Pancreas (tissue), 10 donors: ENCODE measurements at places on chromosomes 13 and 19.

DNA sequence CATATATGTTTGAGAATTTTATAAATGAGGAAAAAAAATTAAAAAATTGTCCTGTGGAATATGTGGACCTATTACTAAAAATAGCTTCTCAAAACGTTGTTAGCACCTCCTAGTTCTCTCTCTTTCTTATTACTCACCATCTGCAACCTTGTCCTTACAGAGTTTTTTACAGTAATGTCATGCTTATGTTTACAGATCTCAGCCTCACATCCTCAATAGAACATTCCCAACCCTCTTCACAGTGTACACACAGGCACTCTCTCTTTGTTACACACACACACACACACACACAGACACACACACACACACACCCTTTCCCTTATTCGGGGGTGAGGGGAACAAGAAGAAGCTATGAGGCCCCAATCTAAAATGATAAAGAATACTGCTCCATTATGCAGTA is 197.7 kb downstream of the SLITRK6 start:
- DNase-seq, result no peak

GRCh38 chr13:35474496-35475211 is 1.8 kb downstream of the MAB21L1 start:
- no peak for DNase-seq

DNA sequence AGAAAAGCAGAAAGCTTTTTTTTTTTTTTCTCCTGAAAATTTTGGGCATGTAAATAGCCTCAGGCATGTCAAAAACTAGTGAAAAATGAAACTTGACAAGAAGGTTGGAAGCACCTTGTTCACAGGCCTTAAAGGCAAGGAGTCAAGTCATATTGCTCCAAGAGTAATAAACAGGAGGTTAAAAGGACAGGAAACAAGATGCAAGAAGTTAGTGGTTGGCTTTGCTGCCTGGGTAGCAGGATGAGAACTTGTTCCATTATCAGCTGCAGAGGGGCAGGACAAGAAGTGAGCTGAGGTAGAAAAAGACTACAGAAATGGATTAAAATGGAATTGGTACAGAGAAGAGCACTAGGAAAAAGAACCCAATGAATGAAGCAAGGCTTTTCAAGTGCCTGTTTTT is 242.6 kb downstream of the DCT start:
- no peak for DNase-seq

- no peak for DNase-seq
Observed at GRCh38 chr19:14654786-14655560, 19.7 kb downstream of the ADGRE3 start.

DNA sequence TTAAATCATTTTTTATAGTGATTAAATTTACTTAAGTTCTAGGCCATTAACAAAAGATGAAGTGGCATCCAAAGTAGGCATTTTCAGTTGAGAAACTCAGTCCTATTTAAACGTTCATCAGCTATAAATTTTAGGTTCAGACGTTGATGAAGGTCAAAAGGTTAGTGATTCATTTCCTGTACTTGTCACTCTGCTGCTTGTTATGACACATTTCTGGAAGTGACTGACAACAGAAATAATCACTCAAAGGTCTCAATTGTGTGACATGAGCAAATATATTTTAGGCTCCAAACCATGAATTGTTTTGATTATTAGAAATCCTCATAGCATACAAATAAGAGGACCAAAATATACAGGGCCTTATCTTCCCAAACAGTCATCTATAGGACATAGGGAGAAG is 10.3 kb upstream of the EDNRB start:
- DNase-seq, result no peak

- DNase-seq, result no peak
Observed at GRCh38 chr19:33814181-33815165, 17.8 kb downstream of the KCTD15 start.

DNA sequence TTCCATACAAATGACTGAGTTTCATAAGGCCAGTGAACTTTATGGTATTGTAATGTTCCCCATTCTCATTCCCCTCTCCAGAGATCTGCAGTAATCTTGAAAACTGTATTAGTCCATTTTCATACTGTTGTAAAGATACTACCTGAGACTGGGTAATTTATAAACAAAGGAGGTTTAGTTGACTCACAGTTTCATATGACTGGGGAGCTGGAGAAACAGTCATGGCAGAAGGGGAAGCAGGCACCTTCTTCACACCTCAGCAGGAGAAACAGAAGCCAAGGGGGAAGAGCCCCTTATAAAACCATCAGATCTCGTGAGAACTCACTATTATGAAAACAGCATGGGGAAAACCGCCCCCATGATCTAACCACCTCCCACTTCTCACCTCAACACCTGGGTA is 318.7 kb upstream of the KLF12 start:
- no peak for DNase-seq

GRCh38 chr13:101946401-101946800 is 455.4 kb downstream of the FGF14 start:
- DNase-seq, result no peak

DNA sequence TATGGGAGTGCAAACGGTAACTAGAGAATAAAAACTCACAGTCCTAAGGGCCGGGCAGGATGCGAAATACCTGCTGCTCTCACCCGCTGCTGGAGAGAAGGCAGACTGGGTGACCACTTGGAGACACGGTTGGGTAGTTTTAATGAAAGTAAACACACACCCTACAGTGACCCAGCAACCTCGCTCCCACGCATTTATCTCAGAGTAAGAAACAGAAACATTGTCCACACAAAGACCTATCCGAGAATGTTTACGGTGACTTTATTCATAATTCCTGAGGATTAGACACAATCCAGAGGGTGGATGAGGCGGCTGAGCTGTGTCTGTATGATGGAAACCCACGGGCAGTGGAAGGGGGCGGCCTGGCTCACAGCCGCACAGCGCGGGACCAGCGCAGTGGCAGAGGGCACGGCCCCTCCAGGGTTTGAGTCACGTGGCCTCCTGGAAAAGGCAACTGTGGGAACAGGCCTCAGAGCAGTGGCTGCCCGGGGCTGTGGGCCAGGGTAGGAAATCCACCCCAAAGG is 73.5 kb upstream of the C13orf46 start:
- no peak for DNase-seq

GRCh38 chr13:114043421-114044053 is 69.7 kb upstream of the C13orf46 start:
- no peak for DNase-seq

GRCh38 chr13:90302107-90302506 is 1045.4 kb upstream of the MIR17HG start:
- no peak for DNase-seq

GRCh38 chr19:4722671-4723594 is 709 bp downstream of the DPP9 start:
- DNase-seq, result peak; percentile 41

DNA sequence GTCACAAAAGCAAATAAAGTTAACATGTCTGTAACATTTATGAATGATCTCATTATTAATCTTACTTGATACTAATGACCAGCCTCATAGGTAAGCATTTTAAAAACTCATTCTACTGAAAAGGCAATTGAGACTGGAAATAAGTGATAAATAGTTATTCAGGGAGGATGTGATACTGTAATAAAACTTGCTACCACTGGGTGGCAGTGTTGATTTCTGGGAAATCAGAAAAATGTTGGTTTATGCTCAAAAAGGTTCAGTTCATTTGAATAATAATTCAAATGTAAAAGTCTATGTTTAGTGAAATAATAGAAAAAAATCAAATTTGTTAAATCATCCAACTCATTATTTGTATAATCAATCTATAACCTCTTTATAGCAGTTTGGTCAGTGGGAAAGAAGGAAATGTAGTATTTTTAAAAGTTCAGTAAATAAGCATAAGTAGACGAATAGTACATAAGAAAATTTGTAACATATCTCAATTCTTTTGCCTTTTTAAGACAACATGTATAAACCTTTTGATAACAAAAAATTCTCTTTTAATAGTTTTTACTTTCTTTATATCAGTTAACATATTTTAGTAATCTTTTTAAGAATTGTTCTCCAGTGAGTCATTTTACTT is 9.6 kb downstream of the ABHD13 start:
- no peak for DNase-seq

DNA sequence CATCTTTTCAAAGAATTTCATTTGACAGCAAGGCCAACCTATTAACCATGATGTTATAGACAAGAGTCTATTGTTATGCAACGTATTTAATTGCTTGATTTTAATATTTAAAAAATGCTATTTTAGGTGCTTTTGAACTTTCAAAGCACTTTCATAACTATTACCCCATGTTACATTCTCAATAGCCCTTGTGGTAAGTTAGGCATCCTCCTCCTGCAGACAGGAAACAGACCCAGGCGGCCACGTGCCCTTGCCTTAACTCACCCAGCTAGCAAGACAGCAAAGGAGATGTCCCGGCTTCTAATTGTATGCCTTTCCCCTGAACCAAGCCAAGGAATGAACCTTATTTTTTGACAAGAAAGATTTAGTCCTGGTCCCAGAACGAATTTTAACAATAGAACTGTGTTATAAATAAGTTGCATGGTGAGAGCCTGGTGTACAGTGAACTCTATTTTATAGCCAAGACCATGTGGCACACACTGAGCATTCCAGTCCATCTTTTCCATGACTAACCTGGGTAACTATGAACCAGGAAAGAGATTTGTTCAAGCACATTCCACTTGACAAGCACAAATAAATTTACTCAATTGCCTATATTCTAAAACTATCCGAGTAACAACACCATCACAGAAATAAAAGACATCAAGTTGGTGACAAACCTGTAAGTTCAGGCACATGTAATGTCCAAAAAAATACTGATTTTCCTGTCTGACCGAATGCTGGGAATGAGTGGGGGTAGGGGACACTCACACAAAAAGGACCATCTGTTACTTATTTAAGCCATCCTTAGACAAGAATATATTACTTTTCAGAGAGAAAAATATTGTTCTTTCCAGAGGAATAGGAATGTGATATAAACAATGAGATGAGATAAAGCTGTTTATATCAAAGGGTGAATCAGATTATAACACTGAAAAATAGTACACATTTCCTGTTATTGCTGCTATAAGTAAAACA is 163.0 kb downstream of the EFNB2 start:
- DNase-seq, result no peak

DNA sequence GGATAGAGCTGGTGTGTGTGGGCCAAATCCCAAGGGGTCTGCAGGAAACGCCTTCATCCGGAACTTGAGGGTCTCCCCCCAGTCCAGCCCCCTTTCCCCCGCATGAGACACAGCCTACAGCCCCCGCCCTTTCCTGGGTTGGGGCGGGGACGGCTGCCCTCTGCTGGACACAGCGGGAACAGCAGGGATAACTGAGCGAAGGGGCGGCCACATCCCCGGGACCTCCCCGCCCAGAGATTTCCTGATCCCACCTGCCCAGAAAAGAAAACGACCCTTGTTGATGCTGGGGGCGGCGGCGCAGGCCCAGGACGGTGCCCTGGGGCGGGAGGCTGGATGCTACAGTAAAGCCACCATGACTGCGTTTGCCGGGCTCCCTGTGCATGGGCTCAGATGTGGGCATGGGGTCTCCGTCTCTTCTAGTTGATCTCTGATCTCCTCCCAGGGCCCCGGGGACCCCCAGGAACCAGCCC is 14.2 kb downstream of the ONECUT3 start:
- peak; percentile 54 for DNase-seq

DNA sequence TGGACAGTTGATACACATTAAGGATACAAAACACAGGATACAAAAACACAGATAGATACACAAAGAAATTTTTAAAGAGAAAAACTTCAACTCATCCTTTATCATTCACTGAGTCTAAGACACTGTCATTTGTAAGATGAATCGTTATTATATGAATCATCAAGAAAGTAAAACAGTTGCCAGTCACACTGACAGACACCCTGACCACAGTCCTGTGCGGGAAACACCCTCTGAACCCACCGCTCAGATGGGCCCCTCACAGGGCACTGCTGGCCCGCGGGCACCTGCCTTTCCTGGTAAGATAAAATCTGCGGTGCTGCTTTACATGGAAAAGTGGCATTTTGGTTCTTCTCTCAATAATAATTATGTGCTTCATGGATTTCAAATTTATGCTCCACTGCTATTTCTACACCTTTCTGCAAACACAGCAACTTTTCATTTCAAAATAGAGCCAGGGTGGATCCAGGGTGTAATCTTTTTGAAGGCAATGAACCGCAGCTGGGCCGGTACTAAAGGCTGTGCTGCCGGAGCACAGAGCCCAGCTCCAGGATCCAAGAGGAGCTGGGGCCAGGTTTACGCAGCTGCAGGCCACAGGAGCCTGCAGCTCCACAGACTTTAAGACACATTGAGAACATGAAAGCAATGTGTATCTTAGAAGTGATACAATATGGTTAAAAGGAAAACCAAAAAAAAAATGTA is 76.8 kb downstream of the TUBGCP3 start:
- DNase-seq, result no peak

DNA sequence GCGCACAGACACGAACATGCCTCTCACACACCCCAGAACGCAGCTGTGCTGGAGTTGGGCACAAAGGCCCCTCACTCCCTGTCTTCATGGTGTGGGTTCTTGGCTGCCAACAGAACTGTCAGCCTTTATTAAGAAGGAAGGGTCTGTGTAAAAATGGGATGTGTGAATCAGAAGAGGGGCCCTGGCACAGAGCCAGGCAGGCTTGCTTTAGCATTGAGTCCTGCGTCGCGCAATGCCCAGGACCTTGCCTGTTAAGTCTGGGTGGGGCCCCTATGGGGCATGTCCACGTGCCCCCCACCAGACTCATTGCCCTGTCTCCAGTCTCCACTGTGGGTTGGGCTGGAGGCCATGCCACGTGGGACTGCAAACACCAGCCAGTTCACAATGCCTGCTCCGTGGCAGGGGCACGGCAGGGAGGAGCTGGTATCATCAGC is 84.8 kb downstream of the SLC7A1 start:
- no peak for DNase-seq

DNA sequence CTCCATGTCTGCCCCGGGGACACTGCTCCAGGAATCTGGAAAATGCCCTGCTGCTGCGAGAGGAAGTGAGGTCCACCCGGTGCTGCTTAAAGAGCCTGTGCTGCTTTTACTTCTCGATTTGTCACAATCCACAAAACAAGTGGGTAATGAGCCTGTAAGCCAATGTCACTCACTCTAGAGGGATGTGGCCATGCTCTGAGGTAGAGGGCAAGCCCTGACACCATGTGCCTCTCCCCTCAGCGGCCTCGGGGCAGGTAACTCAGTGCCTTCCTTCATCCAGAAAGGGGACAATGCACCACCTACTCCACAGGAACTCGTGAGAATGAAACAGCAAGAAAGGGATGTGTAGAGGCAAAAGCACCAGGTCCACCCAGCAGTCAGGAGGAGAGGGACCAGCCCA is 106.2 kb downstream of the TUBA3C start:
- DNase-seq, result no peak

GRCh38 chr19:46369817-46370216 is 22.9 kb downstream of the PPP5C start:
- DNase-seq, result no peak

- DNase-seq, result no peak
Observed at GRCh38 chr13:43391036-43391435, 367.6 kb downstream of the DNAJC15 start.

DNA sequence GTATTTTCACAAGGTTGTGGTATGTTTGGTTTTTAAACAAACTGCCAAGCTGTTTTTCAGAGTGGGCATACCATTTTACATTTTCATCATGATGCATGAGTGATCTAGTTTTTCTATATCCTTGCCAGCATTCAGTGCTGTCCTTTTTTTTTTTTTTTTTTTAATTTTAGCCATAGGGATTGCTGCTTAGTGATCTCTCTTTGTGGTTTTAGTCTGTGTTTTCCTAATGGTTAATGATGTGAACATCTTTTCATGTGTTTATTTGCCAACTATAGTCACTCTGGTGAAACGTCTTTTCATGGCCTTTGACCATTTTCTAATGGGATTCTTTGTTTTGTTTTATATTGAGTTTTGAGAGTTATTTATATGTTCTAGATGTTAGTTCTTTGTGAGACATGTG is 59.7 kb downstream of the SHISA2 start:
- no peak for DNase-seq

- no peak for DNase-seq
Observed at GRCh38 chr13:59879281-59879680, 284.4 kb downstream of the DIAPH3 start.
